Stimulated activated CD8-positive, alpha-beta memory T cell treated with anti-CD3 and anti-CD28 coated beads, Interleukin-15, amount 100 ng/mL, for 4 hours (primary cell): ENCODE measurements at places on chromosomes 2 and 18.
A peak's percentile ranks its signal among the peaks of the same experiment; 100 is the strongest.

DNA sequence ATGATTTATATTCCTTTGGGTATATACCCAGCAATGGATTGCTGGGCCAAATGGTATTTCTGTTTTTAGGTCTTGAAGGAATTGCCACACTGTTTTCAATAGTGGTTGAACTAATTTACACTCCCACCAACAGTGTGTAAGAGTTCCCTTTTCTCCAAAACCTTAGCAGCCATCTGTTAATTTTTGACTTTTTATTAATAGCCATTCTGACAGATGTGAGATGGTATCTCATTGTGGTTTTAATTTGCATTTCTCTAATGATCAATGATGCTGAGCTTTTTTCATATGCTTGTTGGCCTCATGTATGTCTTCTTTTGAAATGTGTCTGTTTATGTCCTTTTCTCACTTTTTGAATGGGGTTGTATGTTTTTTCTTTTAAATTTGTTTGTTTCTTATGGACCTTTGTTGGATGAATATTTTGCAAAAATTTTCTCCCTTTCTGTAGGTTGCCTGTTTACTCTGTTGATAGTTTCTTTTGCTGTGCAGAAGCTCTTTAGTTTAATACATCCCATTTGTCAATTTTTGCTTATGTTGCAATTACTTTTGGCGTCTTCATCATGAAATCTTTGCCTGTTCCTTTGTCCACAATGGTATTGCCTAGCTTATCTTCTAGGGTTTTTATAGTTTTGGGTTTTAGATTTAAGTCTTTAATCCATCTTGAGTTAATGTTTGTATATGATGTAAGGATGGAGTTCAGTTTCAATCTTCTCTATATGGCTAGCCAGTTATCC is 119.7 kb upstream of the XIRP2 start:
- no peak for DNase-seq

- DNase-seq, result no peak
Measured at GRCh38 chr18:30163573-30163972, 879.0 kb downstream of the DSC3 start.

DNA sequence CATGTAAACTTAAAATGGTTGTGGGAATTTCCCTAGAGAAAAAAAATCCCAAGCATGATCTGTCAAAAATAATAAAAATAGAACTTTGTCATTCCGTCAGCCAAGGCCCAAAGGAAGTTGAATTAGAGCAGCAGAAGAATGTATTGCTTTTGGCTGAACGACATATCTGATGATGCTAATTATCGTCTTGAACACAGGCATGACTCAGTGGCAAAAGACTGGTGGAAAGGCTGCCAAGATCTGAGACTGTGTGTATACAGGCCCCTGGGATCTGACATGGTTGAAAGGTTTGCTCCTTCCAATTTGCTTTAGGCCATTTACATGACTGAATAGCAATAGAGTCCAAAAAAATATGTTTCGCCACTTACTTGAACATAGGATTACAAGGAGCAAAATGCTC is 1057.1 kb upstream of the CRIM1 start:
- no peak for DNase-seq

GRCh38 chr2:43513796-43514195 is 82.0 kb downstream of the THADA start:
- no peak for DNase-seq

- DNase-seq, result no peak
Measured at GRCh38 chr18:55264108-55264507, 304.8 kb upstream of the CCDC68 start.

- DNase-seq, result no peak
Measured at GRCh38 chr2:158467248-158467647, 10.5 kb downstream of the PKP4 start.

- DNase-seq, result peak; percentile 7
Measured at GRCh38 chr2:27441958-27442919, at the start of gene KRTCAP3. Gene KRTCAP3, plus strand, starts transcription at chr2:27442381. Its CDS starts 32 bp downstream, at chr2:27442413.

DNA sequence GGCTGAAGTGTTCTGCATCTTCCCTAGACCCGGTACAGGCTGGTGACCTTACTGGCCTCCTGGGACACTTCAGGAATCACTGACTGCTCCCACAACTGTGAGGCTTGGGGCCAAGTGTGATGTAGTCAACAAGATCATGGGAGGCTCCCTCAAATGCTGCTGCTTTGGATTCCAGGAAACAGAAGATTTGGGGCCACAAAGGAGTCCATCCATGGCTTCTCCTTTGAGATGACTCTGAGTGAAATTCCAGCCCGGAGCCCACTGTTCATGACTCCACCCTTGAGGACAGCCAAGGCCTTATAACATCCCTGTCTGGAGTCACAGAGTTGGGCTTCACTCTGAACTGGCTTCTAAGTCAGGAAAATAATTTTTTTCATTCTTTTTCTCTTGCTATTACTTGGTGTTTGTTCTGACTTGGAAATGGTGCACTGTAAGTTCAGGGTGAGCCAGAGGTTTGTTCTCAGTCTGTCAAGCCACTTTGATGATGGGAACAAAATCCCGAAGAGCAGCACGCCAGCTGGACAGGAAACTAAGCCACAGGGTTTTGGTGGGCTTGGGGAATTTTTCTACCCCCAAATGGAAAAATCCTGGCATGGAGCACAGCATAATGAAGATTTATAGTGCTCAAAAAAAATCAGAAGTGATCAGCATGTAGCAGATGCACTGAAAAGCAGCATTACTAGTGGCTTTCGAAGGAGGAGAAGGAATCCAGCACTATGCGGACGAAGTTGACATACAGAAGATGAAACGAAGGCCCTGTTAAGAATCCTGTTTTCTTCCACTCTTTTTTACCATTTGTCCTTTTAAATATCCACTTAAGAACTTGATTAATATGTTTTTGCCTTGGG is 98.1 kb upstream of the ZFP36L2 start:
- no peak for DNase-seq

DNA sequence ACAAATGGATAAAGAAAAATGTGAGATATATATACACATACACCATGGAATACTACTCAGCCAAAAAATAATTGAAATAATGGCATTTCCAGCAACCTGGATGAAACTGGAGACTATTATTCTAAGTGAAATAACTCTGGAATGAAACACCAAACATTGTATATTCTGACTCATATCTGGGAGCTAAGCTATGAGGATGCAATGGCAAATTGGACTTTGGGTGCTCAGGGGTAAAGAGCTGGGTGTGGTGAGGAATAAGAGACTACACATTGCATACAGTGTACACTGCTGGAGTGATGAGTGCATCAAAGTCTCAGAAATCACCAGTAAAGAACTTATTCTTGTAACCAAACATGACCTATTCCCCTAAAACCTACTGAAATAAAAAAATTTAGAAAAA is 636.0 kb upstream of the LRATD1 start:
- no peak for DNase-seq

GRCh38 chr18:730692-731091 is 18.3 kb upstream of the ENOSF1 start:
- no peak for DNase-seq

DNA sequence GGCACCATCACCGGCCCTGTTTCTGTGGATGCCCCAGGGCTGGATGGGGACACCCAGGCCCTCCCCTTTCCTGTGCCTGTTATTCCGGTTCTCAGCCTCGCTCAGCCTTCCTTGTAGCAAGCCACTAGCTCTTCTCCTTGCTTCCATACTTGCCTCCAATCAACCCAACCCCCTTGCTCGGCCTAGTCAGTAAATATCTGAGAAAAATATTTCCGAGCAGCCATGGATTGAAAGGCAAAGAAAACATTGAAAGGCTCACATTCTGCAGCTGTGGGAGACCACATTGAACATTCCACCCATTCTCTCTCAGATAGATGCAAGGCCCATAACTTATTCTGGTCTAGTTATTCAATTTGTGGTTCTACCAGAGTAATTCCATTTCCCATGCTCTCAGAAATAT is 114.9 kb downstream of the SPP2 start:
- DNase-seq, result no peak

- no peak for DNase-seq
Measured at GRCh38 chr18:25830787-25831186, 259.6 kb downstream of the SS18 start.

DNA sequence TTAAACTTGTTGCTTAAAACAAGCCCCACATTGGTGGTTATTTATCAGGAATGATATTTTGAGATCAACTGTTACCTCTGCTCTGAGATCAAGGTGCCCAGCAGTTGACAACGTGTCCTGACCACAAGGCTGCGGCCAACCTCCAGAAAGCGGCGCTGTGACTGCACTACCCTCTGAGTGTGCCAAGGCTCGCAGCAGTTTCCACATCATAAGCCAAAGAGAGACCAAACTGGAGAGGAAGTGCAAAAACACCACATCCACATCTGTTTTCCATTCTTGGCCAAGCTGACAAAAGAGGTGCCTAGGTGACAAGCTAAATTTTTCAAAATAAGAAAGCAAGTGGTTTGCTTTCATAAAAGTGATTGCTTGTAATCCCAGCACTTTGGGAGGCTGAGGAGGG is 410.8 kb upstream of the POU3F3 start:
- DNase-seq, result no peak

DNA sequence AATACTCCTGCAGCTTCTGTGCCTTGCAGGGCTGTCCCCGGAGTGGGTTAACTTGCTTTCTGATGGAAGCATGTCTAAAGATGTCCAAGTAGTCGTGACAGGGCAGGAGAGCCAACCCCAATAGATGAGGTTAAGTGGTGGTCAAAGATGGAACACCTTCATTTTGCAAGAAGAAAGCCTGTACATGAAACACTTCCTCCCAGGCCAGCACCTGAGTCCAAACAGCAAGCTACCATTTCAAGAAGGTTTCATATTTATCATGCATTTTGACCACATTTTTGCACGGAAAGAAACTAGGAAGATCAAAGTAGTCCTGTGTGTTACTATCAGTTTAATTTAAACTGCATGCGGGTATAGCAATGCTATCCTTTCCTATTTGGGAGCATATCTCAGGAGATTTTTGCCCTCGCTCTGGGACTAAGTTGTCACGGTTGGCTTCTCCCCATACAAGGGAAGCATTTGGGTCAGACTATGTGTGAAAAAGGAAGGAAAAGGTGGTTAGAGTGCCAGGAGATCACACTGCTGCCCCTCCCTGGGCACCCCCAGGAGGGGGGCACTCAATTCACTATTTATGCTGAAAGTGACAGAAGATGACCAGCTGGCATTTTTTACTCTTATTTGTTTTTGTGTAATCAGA is 187.6 kb downstream of the ZNF521 start:
- DNase-seq, result no peak

DNA sequence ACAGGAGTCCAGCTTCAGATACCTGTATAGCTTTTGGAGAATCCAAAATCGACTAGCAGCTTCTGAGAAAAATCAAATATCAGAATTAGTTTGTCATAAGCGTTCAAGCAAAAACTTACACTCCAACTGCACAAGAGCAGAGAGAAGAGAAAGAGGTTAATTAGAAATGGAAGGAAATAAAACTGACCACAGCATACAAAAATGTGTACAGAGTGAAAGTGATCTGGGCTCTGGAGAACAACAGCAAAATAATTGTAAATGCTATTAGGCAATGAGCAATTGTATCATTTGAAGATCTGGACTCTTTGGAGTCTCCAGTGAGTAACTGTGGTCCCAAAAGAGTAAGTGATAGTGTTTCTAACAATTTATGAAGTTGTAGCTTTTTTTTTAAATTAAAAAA is 867.3 kb downstream of the TRIB2 start:
- no peak for DNase-seq

- DNase-seq, result no peak
Measured at GRCh38 chr2:133163111-133163510, 405.2 kb downstream of the NCKAP5 start.

GRCh38 chr18:10526561-10526949 is 728 bp downstream of the NAPG start:
- no peak for DNase-seq

- DNase-seq, result no peak
Measured at GRCh38 chr2:71554706-71555056, 101.3 kb downstream of the DYSF start.

GRCh38 chr2:165787334-165787733 is 6.7 kb downstream of the GALNT3 start:
- DNase-seq, result no peak

- DNase-seq, result no peak
Measured at GRCh38 chr2:26442707-26443106, 35.2 kb downstream of the OTOF start.

DNA sequence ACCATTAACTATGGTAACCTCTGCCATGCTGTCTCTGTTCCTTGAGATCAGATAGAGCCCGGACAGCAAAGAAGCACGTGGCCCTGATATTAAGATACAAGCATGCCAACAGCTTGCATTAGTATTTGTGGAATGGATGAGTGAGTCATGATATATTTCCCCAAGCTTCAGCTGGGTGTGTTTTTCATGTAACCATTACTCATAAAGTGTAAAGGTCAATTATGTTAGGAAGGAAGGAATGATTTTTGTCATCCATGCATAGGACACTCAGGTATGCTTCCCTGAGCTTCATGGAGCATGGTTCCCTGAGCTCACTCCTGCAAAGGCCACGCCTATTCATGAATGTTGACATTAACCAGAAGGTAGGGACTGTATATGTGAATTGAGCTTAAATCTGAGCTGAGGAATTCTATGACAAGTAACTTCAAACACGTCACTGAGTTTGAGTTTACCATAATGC is 74.6 kb downstream of the ARL4C start:
- no peak for DNase-seq

GRCh38 chr2:149112713-149113112 is 74.2 kb downstream of the LYPD6B start:
- no peak for DNase-seq

DNA sequence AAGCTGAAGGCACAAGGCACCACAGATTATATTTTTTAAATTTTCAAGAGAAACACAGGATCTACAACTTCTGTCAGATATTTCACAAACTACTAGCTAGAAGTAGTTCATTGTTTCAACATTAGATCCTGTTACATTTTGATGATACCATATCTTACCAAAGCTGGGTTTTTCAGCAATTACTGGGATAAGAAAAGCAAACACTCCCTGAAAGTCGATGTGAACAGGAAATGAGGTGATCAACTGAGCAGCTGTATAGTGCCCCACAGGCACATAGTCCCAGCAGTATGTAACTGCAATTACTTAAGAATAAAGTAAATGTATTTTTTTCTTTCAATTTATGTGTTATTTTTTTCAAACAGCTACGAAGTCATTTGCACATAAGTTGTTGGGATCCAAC is 103.5 kb downstream of the DNER start:
- no peak for DNase-seq

DNA sequence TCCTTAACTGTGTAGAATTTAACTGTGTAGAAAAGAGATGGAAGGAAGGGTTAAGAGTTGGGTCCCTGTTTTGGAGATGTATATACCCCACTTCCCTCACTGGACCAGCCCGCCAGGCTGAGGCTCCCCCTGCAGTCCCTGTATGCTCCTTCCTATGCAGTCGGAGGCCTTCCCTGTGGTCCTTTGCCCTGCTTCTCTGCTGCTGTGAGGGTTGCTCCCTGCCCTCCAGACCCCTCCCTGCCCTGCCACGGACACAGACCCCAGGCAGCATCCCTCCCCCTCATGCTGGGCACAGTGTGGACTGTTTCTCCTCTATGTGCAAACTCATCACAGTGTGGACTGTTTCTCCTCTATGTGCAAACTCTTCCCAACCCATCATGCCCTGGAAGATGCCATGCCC is 88.7 kb downstream of the TGOLN2 start:
- DNase-seq, result no peak

GRCh38 chr2:563512-563911 is 113.7 kb downstream of the TMEM18 start:
- no peak for DNase-seq

GRCh38 chr2:238433941-238434845 is 7.5 kb downstream of the ASB1 start:
- DNase-seq, result no peak
